ENCODE measurements at places on chromosomes 7 and 10.

DNA sequence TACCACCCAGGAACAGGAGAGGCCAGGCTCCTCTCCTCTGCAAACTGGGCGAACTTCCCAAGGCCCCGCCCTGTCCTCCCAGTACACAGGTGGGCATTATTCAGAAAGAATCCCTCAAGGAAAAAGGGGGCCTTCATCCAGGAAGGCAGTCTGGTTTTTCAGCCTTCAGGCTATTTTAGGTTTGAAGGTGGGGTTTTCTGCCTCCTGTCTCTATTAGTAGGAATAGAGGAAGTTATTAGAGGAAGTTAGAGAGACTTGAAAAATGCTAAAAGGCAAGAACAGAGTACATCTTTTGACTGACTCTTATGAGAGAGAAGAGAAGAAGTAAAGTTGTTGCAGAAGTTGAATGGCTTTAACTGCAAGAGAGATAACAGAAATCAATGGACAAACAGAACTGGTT, 250.9 kb upstream of the SORCS1 start:
- DNase-seq, result no peak

GRCh38 chr7:47693216-47693615, 111.3 kb upstream of the TNS3 start:
- DNase-seq, result no peak

DNA sequence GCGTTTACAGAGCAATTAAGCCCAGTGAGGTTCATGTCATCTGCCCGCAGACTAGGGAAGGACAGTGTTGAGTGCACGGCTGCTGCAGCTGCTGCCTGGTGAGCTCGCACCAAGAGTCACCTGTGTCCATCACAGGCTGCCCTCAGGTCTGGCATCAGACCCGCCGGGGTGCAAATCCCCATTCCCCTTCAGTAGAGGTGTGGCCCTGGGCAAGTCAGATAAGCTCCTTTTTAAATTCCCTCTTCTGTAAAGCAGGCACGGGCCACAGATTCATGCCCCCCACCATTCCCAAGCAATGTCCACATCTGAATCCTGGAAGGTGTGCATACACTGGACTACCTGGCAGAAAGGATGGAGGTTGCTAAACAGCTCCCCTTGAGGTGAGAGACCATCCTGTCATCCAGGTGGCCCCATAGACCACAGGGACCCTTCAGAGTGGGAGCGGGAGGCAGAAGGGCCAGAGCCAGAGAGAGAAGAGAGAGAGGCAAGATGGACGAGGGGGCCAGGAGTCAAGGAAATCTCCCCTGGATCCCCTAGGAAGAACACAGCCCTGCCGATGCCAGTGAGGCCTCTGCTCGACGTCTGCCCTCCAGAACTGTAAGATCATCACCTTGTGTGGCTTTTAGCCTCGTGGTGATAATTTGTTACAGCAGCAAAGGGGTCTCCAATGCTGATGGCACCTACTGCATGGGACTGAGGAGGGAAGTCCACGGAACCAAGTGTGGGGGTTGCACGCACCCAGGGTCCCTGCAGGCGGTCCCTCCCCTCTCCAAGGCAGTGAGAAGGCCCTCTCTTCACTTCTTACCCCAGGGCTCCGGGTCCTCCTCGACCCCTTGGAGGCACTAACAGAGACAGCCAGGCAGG, 168.8 kb downstream of the TCERG1L start:
- DNase-seq, result no peak

DNA sequence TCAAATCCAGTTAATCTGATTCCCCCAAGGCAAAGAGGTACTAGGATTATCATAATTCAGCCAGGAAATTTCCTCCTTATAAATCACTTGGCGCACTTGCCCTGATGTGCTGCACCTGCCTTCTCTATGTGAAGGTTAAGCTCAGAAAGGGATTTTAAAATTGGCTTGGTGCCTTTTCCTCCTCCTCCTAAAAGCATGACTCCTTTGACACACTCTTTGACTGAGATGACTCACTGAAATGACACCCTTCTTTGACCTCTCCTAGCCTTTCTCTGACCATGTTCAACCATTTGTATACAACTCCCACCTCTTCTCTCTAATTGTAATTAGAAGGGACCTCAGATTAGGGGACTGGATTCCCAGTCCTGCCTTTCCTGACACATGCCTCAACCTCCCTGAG, 46.5 kb downstream of the ABLIM1 start:
- DNase-seq, result no peak

DNA sequence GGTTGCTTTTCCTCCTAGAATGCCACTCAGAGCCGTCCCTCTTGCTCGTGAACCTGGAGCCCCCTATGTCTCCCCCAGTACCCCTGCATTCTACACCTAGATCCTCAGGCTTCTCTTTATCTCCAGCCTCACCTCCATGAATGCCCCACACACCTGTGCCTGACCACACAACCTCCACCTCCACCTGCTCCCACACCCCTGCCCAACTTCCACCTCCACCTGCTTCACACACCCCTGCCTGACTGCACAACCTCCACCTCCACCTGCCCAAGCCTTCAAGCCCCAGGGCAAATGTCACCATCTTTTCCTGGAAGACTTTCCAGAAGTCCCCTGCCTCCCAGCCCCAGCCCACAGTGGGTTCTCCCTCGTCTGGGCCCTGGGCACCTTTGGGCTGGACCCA, 6.9 kb upstream of the LFNG start:
- no peak for DNase-seq

DNA sequence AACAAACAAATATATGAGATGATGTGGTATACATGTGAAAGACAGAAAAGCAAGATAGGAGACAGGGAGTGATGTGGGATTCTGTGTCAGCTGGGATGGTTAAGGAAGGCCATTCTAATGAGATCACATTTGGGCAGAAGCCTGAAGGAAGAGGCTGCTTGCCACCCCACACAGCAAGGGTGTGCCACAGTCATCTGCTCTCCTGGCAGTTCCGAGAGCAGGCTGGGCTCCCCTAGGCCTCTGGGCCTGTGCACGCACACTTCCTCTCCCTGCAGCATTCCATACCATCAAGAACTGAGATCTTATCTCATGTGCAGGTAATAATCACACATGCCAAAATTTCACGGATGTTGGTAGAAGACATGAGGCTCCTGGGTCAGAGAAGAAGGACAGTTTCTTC, 43.1 kb downstream of the SYPL1 start:
- no peak for DNase-seq

DNA sequence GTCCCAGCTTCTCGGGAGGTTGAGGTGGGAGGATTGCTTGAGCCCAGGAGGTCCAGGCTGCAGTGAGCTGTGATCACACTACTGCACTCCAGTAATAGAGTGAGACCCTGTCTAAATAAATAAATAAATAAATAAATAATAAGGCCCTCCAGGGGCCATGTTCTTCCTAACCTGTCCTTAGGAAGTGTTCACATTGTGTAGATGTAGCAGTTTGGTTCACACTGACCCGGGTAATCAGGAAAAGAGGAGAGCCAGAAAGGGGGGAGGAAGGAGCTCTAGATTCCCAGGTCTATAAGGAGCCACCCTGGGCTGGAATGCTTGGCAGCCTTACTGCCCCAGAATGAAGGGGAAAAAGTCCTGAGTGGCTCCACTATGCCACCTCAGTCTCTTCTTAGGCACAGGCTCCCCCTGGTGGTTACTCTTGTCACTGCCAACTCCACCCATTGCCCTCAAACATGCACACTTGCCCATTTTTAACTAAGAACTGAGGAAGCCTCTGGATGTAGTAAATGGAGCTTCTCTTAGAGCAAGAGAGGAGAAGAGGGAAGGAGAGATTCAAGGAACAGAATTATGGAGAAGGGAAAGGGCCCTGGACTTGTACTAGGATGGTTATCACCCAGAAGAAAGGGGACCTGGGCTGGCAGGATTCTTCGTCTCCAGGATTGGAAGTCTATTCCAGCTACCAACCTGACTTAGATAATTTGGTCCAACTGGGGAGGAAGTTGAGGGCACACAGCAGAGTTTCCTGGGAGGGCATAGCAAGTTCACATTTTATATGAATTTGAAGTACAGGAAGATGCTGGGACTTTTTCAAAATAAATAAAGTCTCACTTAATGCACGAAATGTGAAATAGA, 7.8 kb downstream of the HPS6 start:
- DNase-seq, result peak; percentile 84

- DNase-seq, result peak; percentile 64
Observed at GRCh38 chr10:31808258-31809218, 120.1 kb downstream of the ARHGAP12 start.

DNA sequence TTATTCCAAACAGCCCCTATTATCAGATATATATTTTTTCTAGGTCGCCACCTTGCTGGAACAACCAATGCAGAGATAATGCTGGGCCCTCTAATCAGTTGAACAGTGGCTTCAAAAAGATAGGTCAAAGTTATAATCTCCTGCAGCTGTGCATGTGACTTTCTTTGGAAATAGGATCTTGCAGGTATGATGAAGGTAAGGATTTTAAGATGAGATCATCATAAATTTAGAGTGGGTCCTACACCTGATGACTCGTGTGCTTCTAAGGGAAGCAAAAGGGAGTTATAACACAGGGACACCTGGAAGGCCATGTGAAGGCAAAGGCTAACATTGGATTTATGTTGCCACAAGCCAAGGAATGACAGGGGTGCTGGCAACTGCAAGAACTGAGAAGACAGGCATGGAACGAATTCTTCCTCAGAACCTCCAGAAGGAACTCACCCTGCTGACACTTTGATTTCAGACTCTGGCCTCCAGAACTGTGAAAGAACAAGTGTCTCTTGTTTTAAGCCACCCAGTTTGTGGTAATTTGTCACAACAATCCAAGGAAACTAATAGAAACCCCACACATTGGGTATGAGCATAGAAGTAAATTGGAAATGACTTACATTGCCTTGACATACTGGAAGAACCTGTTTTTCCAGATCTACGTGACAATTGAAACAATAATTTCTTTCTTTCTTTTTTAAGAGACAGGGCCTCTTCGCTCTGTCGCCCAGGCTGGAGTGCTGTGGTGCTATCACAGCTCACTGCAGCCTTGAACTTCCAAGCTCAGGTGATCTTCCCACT, 34.4 kb downstream of the CCDC71L start:
- no peak for DNase-seq

DNA sequence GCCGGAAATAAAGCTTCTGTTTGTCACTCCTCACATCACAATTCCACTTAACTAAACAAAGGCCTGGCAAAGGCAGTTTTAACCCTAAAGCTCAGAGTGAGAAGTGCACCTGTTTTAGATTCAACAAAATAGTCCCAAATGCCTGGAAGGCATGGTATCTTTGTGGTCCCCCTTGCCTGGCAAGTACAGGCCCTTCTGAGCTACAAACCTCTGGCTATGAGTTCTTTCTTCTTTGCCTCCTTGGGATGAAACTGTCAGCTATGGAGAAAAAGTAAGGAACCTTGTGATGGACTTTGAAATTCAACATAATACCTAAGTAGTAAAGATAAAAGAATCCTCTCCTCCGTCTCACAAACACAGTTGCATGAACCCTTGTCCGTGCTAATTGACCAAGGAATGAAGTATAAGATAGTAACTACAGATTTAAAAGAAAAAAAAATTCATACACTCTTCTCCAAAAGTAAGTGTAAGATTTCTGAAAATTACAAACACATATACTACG, 244.5 kb upstream of the ETV1 start:
- no peak for DNase-seq

DNA sequence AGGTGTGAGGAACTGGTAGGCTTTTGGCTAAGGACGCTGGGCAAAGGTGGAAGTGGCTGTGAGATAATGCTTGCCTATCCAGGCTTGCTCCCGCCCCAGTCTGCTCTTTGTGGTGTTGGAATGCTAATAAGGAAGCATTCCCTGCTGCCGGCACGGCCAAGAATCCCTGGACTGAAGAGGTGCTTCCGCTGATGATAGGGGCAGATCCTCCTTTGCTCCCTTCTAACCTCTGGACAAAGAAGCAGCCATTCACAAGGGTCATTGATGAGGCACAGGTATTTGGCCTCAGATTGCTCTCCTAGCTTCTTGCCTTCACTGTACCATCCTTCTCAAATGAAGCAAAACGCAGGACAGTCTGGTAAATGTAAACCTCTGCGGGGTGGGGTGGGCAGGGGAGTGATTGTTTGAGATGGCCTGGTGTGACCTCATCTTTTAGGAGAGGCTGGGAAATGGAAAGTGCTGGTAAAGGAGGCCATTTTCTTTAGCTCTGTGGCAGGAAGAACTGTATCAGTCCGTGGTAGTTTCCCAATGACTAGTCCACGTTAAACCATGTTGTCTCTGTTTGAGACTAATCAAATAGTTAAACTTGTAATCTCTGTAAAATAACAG, 1.7 kb downstream of the PGAM1 start:
- DNase-seq, result peak; percentile 52

DNA sequence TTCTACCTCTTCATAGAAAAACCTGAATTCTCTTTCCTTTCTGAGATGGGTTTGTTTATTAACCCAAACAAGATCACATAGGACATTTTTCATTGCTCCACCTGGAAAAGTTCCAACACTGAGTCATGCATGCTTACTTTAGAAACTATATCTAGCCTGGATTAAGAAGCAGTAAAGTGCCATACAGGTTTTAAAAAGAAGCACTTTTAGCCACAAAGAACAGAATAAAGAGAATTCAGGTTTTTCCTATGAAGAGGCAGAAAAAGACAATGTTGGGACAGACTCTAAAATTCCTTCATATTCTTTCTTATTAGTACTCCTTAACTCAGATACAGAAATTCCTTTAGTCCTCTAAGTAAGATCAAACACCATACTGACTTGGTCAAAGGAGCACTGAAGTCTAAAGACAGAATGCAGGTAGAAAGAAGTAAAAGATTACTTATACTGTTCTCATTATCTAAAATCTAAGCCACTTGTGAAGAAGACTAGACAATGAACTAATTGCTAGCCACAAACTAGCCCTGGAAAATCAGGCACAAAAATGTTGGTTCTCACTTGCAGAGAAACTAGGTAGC, 241.3 kb downstream of the ANK3 start:
- DNase-seq, result no peak

DNA sequence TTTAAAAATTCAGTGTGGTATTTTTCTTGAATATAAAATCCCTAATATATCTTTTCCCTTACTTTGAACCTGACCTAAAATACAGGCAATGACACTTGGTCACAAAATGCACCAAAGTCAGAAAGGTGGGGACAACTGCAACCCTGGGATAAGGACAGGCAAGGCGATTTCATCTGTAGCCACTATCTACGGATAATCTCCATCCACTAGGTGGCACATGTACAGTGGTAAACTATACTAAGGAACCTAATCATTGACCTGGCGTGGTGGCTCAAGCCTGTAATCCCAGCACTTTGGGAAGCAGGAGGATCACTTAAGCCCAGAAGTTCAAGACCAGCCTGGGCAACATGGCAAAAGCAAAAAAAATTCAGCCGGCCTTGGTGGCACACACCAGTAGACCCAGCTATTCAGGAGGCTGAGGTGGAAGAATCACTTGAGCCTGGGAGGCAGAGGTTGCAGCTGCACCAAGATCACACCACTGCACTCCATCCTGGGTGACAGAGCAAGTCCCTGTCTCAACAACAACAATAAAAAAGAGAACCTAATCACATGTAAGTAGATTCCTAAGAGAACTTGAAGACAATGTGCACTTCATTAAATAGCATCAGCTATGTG, 98.9 kb downstream of the KMT2C start:
- peak; percentile 52 for DNase-seq

GRCh38 chr10:14063531-14064285, 267.0 kb downstream of the FRMD4A start:
- DNase-seq, result no peak
